ENCODE measurements at places on chromosomes 13 and 19.

DNA sequence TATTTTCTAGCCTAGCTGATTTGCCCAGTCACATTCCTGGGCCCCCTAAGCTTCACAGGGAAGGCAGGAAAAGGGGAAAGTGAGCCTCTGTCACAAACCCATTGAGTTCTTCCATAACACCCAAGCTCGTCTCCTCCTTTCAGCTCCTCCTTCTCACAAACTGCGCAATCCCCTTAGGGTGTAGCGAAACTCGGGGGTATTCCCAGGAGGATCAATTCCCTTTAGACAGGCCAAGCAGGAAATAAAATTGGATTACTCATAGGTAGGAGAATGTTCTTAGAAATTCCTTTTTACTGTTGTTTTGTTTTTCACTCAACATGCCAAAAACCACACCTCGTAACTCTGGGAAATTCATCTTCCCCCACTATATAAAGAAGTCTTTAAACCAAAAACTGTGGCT lies 139.3 kb downstream of the IRS2 start:
- DNase-seq = no peak

DNA sequence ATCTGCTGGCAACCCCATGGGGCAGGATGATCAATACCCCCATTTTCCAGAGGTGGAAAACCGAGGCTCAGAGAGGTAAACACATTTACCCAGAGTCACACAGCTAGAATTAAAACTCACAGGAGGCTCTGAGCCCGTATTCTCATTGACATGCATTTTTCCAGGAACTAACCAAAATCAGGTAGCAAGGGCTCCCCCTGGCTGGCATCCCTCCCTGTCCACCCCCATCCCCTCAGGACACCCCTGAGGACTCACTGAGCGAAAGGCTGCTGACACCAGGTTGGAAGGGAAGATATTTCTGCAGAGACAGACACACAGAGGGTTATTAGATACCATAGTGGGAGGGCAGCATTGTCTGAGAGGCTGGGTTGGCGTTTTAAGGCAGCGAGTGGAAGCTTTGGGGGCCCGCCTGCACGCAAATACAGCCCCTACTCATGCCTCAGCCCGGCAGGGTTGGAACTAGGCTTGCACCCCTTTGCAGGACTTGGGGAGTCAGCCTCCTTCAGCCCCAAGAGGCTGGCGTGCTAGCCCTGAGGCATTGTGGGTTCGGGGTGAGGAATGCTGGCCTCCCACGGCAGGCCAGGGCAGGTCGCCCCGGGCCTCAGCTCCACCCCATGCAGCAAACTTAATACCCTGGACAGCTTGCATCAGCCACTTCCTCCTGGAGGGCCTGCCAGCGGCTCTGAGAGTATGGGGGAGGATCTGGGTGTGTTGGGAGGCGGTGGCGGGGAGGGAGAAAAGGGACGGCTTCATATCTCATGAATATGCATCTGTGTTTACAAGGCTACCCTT lies 3.9 kb downstream of the SLC1A5 start:
- peak; percentile 79 for DNase-seq

DNA sequence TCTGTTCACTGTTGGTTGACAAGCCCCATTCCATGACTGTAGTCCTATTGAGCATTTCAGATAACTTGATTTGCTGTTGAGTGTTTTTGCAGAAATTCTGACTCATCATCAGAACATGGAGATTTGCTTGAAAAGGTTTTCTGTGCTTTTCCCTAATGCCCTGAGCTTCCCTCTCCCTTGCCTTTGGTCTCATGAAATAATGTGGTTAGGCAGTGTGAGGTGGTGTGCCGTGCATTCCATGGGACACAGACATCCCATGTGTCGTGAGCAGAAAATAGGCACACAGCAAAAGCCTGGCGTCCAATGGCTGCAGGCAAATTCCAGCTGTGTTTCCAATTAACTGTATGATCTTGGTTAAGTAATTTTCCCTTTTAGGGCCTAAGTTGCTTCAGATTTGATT lies 197.4 kb downstream of the DLEU7 start:
- DNase-seq = no peak

DNA sequence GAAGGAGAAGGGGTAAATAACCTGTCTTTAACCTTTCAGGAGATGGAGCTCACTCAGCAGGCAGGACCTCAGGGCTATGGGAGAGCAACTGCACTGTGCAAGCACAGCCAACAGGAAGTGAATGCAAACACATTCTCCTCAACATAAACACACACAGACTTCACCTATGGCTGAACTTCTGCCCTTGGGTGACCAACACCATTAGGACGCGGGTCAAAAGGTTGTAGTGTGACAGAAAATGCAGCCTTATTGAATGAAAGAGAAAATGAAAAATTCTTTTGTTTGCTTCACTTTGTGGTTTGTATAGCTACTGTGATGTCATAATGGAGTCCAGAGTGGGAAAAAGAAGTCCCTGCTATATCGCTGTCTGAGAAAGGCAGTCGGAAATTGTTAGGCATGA lies 323.0 kb downstream of the NDFIP2 start:
- no peak for DNase-seq

DNA sequence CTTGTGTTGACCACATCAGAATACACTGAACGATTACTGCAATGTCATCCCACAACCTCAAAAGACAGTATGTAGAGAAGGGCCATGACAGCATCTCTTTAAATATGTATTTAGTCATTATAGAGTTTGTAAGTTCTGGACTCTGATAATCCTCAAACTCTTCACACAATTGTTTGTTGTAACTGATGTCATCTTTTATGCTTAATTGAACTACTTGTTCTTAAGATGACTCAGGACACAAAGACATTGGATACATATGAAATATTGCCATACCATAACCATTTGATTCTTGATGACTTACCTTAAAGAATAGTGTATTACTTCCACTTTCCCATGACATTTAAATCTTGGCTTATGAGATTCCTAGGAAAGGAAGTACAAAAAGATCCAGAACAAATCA lies 347.6 kb downstream of the KLF5 start:
- DNase-seq = no peak

DNA sequence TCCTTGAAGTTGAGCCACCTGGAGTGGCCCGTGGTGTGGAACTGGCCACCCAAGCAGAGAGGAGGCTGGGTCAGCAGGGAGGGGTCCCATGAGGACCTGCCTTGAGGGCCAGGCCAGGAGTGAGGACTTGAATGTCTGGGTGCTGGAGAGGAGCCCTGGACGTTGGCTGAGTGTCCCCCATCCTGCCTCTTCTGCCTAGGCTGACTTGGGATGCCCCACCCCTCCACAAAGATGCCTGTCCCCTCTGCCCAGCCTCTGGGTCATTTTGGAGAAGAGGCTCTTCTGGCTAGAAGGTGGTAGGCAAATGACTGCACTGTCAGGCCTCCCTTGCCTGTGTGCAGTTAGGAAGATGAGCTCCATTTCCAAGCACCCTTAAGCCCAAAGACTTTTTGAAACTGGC lies 1.7 kb downstream of the SSBP4 start:
- DNase-seq = peak; percentile 76

- DNase-seq = no peak
These were observed 288.0 kb upstream of the MAB21L1 start for GRCh38 chr13:35764326-35765015.

DNA sequence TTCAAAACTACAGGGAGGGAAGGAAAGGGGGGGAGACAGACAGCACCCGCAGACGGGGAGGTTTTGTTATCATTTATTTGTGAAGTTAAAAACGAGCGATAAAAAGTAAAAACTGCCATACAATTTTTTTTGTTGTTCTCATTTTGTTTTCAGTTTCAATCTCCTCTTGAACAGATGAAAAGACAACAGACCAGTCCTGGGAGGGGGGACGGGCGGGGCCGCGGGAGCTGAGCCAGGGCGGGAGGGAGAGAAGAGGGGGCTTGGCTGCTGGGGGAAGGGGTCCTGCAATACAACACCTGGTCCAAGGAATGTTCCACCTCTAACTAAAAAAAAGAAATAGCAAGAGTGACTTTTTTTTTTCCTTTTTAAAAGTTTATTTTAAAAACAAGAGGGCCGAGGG lies 11.3 kb downstream of the KHSRP start:
- DNase-seq = no peak

- DNase-seq = no peak
These were observed 1.9 kb downstream of the LTBP4 start for GRCh38 chr19:40603071-40603388.

DNA sequence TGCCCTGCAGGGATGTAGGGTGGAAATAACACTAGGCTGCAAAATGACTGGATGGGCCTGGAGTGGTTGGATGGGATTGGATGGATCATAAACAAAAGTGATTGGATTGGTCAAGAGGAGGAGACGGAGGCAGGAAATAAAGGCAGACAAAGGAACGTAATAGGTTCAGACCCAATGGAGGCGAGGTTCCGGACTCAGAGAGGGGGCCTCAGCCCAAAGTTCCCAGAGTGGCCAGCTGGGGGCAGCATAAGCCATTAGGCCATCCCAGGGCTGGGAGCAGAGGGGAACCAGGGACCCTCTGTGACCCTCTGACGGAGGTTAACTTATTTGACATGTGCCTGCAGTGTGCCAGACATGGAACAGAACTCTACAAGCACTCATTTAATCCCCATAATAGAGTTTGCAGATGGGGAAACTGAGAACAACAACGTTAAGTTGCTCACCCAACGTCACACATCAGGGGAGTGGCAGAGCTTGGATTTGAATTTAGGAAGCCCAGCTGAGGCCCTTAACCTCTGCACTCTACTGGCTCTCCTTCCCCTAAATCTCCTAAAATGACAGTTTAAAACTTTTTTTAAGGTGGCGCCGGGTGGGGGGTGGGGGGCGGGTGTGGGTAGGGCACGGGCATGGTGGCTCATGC lies 15.3 kb upstream of the MAP1S start:
- DNase-seq = no peak

DNA sequence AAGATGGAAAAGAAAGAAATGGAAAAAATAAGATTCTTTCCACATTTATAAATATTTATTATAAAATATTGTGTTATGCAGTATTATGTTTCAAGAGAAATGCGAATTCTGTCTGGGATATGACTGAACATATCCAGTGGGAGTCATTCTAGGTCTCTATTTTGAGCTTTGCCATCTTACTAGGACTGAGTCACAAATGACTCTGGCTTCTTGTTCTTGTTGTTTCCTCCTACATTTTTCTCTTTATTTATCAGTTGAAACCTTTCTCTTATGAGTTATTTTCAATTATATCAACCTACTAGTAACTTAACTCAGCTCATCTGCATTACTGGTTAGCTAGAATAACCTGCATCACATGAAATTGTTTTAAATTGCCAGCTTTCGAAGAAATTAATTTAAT lies 1247.3 kb downstream of the SLITRK1 start:
- DNase-seq = no peak

DNA sequence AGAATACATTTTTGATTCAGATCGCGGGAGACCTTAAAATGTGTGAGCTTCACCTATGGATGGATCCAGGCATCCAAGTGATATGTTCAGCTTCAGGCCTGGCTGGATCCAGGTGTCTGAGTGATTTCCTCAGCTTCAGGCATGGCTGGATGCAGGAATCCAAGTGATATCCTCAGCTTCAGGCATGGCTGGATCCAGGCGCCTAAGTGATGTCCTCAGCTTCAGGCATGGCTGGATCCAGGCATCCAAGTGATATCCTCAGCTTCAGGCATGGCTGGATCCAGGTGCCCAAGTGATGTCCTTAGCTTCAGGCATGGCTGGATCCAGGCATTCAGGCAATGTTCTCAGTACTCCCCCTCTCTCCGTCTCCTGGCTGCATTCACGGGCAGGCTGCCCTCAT lies 60.7 kb downstream of the KCNC3 start:
- no peak for DNase-seq

DNA sequence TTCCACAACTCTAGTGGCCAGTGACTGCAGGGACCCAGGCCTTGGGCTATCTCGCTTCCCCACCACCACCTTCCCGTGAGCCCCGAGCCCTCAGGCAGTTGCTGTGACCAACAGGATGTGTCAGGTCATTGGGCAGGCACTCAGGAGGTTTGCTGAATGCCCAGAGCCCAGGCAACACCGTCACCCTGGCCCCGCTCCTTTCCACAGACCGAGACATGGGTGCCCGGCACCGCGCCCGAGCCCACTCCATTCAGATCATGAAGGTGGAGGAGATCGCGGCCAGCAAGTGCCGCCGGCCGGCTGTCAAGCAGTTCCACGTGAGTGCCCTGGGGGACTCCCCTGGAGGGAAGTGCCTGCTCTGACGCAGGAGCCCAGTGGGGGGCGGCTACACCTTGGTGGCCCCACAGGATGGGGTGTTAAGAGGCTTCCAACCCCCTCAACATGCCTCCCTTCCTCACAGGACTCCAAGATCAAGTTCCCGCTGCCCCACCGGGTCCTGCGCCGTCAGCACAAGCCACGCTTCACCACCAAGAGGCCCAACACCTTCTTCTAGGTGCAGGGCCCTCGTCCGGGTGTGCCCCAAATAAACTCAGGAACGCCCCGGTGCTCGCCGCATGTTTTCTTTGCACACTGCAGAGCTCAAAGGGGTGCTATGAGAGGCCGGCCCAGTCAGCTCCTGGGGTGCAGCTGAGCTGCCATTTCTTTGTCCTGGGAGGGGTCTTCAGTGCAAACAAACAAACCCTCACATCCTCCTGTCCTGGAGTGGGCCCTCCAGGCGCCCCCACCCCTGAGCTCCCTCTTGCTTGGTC lies 3.2 kb downstream of the RPL18A start:
- DNase-seq = no peak

DNA sequence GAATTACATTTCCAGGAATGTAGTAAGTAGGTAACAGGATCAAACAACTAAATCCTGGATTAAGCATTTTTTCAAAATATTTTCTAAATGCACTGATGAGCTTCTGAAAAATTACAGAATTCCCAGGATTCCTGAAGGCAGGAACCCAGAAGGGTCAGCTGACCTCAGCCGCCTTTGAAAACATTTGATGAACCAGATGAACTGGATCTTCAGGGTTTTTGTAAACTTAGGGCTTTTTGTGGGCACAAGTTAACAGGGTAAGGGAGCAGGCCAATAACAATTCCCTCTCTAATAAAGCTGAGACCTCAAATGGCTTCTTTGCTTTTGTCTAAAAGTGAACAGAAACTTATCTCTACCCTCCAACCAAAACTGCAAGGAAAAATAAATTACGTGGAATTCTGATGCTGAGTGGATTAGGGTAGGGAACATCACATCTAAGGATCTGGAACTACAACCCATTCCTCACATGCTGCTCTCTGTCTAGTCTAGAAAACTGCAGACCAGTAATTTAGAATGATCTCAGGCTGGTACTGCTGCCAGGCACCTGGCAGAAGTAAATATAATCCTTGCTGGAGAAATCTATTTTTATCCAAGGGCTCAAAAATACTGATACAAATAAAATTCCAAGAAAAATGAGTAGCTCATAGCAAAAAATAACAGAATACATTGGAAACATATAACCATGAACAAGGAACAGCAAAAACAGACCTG lies 48.2 kb upstream of the N4BP2L1 start:
- no peak for DNase-seq

GRCh38 chr19:16111909-16112752 lies 442 bp downstream of the RAB8A start:
- DNase-seq = no peak

DNA sequence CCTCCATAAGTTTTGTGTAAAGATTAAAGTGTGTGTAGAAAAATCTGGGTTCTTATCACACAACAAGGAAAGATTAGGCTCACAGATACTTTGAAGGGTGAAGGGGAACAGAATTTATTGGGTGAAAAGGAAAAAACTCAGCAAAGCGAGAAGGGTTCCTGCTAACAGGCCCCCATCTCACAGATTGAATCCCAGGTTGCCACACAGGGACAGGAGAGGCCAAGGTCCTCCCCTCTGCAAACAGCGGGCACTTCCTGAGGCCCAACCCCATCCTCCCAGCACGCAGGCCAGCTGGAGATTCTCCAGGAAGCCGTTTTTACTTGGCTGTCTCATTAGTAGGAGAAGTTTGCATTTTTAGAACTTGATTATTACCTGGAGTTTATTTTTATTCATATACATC lies 15.2 kb upstream of the ERCC5 start:
- DNase-seq = no peak

GRCh38 chr19:14519860-14520407 lies 1.7 kb upstream of the DNAJB1 start:
- DNase-seq = no peak
